Fibroblast of lung (primary cell): ENCODE measurements at places on chromosomes 2 and 18. TPM values are rescaled to one million over a fixed set of nuclear protein-coding genes. Genes with fewer than 3 reads are reported as not detected.
A peak's percentile ranks its signal among the peaks of the same experiment; 100 is the strongest.

- H3K4me1 ChIP-seq, result peaks cover 29% of the 10 kb centered on the region
- DNase-seq, result peak; percentile 39
- no peaks in the 10 kb centered on the region for H3K27me3 ChIP-seq
- H3K27ac ChIP-seq, result peak overlapping the region; percentile 77
- H3K36me3 ChIP-seq, result no peaks in the 10 kb centered on the region
- no peak overlapping the region for H3K4me3 ChIP-seq
These were observed 136.9 kb downstream of the HDAC4 start for GRCh38 chr2:239263669-239264491.

DNA sequence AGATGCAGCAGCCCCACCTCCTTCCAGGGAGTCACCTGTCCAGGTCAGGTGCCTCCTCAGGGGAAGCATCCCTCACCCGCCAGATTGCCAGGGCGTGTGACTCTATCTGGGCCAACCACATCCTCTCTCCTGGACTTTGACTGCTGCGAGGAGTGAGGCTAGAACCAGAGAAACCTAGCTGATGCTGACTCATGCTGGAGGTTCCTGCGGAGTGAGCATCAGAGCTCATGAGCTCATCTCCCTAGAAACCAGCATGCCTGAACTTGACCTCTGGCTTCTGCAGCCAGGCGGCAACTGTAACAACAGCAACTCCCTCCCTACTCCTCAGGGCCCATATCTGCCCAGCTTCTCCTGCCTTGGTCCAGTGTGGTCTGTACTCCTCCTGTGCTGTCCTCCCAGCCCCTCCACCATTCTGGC lies 28.3 kb upstream of the NT5DC4 start:
- H3K27me3 ChIP-seq, result no peaks in the 10 kb centered on the region
- peaks cover 17% of the 10 kb centered on the region for H3K4me1 ChIP-seq
- H3K36me3 ChIP-seq, result no peaks in the 10 kb centered on the region
- H3K4me3 ChIP-seq, result peak overlapping the region; percentile 17

DNA sequence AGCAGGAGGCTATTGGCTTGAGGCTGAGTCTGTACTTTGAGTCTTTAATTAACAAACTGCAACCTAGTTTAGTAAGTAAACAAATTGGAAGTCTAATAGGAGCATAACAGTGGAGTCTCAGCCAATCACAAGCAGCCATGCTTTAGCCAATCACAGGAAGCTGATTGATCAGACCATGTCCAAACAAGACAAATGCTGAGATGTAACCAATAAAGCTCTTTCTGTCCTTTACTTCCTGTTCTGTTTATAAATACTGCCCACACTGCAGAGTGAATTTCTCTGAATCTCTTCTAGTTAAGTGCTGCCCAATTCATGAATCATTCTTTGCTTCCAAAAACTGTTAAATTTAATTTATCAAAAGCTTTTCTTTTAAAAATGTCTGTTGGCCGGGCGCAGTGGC lies 146.6 kb upstream of the DLX2 start:
- peak; percentile 60 for DNase-seq
- H3K4me3 ChIP-seq, result no peak overlapping the region
- no peak overlapping the region for H3K27ac ChIP-seq
- no peaks in the 10 kb centered on the region for H3K27me3 ChIP-seq

The LIPG gene
- 0.50 and 1.0 TPM in 2 replicates for total RNA-seq

The TTN gene
- total RNA-seq, result 0.33 and 0.51 TPM in 2 replicates
